Occipital lobe (tissue), 3 donors: ENCODE measurements at places on chromosomes 1 and 21.

DNA sequence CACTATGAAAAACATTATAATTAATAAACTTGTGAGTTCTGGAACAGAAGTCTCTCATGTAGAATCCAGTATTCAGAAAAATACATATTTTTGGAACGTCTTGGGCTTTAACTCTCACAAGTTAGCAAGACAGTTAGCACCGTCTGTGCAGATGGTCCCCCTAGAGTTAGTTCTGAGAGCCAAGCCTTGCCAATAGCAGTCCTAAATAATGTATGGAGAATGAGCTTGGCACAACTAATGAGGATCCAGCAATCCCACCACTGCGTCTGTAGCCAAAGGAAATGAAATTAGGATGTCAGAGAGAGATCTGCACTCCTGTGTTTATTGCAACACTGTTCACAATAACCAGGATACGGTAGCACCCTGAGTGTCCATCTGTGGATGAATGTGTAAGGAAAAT lies 54.6 kb upstream of the VAMP3 start:
- no peak for DNase-seq

GRCh38 chr1:151924691-151925587 lies 15.6 kb upstream of the THEM4 start:
- no peak for DNase-seq

- DNase-seq = no peak
Observed at GRCh38 chr1:42739753-42740700, at the start of gene CLDN19. TSS of gene CLDN19 (minus strand) at chr1:42740236. CDS start at chr1:42740063, 173 bp downstream.

- no peak for DNase-seq
Observed at GRCh38 chr1:221069178-221069903, 190.1 kb downstream of the HLX start.

DNA sequence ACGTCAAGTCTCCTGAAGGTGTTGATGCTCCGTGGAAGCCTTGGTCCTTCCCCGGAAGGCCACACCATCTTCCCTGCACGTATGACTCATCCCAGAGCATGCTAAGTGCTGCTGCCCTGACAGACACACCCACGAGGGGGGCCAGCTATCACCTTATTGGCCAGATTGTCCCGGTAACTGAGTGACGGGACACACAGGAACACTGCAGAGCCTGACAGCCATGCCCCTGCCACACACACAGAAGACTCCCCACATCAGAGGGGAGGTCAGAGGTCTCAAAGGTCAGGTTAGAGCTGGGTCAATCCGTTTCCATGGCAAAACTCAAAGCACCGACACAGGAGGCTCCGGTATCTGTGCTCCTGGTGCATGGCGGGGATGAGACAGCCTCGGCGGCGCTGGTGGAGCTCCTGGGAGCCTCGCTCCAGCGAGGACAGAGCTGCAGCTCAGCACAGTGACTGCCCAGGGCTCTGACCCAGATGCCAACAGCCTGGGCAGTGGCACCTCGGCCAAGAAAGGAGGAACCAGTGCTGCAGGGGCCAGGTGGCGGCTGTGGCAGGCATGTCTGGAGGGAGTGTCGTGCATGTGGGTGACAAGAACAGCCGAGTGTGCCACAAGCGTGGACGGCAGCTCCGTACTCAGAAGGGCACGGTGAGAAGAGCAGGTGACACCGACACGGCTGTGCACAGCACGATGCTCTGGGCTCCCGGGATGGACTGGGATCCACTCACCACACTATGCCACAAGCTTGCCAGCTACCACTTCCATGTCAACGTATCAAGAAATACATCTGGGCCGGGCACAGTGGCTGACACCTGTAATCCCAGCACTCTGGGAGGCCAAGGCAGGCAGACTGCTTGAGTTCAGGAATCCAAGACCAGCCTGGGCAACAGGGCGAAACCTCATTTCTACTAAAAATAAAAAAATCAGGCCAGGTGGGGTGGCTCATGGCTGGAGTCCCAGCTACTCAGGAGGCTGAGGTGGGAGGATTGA lies 14.8 kb upstream of the TMEM240 start:
- DNase-seq = peak; percentile 28

DNA sequence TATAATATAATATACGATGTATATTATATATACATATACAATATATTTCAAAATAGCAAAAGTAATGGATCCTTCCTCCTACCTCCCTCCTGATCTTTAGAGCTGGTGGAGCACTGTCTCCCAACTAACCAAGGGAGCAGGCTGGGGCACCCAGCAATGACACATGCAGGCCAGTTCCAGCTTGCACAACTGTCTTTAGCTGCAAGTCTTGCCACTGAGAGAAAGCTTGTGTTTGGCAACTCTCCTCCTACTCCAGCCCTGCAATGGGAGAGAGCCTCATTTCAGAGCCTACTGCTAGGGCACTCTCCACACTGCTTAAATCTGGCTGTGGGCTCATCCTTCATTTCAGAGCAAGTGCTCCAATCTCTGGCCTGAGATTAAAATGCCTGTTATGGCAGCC lies 469.8 kb upstream of the OLFM3 start:
- DNase-seq = no peak

DNA sequence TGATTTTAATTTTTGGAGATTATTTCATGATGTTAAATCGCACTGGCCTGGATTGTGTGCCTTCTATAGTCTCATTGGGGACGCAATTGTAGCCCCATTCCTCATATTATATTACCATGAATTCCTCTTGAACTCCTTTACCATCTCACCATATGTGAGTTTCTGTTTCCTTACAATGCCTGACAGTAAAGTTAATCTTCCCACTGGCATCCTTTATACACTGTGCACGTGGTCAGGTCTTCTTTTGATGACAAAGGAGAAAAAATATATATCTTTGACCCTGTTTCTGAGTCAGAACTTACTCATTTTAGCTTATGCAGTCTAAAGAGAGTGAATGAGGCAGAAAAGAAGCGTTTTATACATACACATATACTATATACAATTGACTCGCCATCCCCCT lies 774 bp upstream of the ABL2 start:
- no peak for DNase-seq

GRCh38 chr1:213099682-213100399 lies 48.8 kb downstream of the RPS6KC1 start:
- DNase-seq = no peak

- no peak for DNase-seq
Observed at GRCh38 chr1:201531551-201532425, 7.1 kb upstream of the NAV1 start.

GRCh38 chr1:246106342-246106763 lies 400.7 kb downstream of the SMYD3 start:
- no peak for DNase-seq

- no peak for DNase-seq
Observed at GRCh38 chr1:244173240-244173639, 122.2 kb downstream of the ZBTB18 start.

DNA sequence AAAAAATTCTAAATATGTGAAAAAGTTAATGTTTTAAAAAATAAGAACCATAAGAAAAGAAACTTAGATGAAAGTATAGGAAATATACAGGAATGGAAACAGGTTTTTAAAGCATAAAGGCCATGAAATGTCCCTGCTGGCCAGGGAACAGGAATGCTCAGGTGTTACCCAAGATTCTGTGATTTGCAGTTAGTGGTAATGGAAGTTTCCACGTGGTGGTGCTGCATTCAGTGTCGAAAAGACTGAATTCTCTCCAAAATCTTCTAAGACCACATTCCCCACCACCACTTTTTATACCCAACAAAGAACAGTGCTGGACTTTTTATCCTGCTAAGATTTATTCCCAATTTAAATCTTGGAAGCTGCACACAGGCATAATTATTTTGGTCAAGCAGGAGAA lies 126.2 kb downstream of the PRRX1 start:
- DNase-seq = no peak

DNA sequence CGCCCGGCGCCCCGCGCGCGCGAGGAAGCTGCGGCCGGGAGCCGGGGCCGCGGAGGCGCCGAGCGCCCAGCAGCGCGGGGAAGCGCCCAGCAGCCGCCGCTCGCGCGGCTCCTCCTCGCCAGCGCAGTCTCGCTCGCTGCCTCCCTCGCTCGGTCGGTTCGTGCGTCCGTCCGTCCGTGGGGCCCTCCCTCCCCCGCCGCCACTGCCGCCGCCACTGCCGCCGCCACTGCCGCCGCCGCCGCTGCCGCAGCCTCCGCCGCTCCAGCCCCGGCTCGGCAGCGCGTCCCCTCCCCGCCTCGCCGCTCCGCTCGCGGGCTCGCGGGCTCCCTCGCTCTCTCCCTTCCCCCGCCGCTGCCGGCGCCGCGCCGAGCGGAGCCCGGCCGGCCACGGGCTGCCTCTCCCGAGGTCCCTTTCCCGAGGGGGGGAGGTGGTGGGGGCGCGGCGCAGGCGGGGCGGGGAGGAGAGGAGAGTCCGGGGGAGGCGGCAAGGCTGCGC lies at the start of gene KCND3:
Gene KCND3 (minus strand): TSS at position 138 of the 495 bp plus-strand sequence.
- DNase-seq = no peak

- DNase-seq = peak; percentile 32
Observed at GRCh38 chr1:117067533-117068370, 7.6 kb downstream of the TTF2 start.
